Activated CD4-positive, CD25-positive, alpha-beta regulatory T cell treated with anti-CD3 and anti-CD28 coated beads, Interleukin-2, amount 50 U/mL, for 24 hours (primary cell): ENCODE measurements at places on chromosomes 16 and 17.

DNA sequence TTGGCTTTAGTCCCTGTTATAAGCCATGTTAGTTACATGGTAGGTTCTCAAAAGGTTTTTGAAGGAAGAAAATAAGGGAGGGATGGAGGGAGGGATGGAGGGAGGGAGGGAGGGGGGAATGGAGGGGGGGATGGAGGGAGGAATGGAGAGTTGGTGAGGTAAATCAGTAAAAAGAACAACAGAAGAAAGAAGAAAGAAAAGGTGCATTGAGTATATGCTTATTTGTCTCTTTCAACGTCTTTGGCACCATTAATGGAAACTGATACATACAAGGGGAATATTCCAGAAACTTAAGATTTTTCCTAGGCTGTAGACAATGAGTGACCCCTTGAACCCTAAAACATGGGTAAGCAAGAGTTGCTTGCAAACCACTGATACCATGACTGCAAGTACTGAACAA, 1056.3 kb downstream of the CDH11 start:
- no peak for ATAC-seq

DNA sequence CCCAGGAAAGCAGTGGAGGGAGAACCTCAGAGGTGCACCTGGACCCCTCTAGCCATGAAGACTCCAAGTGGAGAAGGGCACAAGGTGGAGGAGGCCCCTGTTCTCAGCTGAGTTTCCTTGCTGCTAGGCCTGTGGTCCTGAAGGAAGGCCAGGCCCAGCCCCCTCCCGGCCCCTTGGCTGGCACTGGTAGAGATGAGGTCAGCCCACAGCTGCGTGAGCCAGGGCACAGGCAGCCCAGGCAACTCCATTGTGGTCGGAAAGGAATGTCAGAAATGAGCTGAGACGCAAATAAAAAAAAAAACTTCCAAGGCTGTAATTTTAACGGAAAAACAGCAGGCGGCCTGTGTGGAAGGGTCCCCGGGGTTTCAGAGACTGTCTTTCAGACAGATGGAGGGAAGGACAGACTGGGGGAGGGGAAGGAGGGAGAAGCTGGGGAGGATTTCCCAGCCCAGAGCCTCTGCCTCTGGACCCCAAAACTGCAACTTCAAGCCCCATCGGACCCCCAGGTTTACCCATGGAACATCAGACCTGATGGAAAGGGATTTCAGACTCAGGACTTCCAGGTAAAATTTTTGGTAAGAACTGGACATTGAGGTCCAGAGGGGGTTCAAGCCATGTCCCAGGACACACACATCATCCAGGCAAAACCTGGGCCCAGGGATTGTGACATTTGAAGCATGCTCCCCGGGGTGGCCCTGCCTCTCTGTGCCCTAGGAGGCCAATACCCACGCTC, 25.6 kb upstream of the MRPS23 start:
- ATAC-seq: no peak

GRCh38 chr16:46974352-46974751, 878 bp upstream of the DNAJA2 start:
- ATAC-seq: peak; percentile 15

- ATAC-seq: no peak
Observed at GRCh38 chr16:30569281-30569680, 2.2 kb downstream of the ZNF688 start.

- ATAC-seq: no peak
Observed at GRCh38 chr17:60724647-60725046, 47.0 kb downstream of the BCAS3 start.

DNA sequence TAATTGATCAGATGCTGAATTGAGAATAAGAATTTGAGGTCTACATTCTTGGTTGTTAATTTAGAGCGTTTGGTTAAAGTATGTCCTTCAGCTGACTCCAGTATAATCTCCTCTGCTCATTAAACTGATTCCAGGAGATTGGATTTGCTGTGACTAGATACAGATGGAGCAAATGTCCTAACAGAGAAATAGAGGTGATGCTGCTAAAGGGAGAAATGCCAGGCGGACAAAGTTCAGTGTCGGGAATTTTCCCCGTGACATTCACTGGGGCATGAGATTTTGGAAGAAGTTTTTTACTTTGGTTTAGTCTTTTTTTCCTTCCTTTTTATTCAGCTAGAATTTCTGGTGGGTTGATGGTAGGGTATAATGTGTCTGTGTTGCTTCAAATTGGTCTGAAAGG, 19.0 kb downstream of the PRKAR1A start:
- no peak for ATAC-seq
